ENCODE measurements at places on chromosomes 16 and 17. TPM values are rescaled to one million over a fixed set of nuclear protein-coding genes. Genes with fewer than 3 reads are reported as not detected.

MYH1 gene
- polyA plus RNA-seq, result 0.08 TPM

- DNase-seq, result no peak
These were observed 17.7 kb downstream of the KSR1 start for GRCh38 chr17:27473748-27474609.

NRN1L gene
- polyA plus RNA-seq, result 0.70 TPM

SOST gene
- polyA plus RNA-seq, result 56.9 TPM

PRKCB gene
- 5.4 TPM for polyA plus RNA-seq

DNA sequence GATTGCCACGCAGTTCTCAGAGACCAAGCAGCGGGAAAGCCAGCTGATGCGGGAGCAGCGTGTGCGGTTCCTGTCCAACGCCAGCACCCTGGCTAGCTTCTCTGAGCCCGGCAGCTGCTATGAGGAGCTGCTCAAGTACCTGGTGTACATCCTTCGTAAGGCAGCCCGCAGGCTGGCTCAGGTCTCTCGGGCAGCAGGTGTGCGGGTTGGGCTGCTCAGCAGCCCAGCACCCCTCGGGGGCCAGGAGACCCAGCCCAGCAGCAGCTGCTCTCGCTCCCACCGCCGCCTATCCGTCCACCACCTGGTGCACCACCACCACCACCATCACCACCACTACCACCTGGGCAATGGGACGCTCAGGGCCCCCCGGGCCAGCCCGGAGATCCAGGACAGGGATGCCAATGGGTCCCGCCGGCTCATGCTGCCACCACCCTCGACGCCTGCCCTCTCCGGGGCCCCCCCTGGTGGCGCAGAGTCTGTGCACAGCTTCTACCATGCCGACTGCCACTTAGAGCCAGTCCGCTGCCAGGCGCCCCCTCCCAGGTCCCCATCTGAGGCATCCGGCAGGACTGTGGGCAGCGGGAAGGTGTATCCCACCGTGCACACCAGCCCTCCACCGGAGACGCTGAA lies 15.2 kb downstream of the CACNA1G start:
- no peak for DNase-seq

GRCh38 chr17:36481829-36482228 lies 4.7 kb upstream of the ZNHIT3 start:
- DNase-seq, result no peak

- peak; percentile 71 for DNase-seq
These were observed 1.8 kb upstream of the UBTF start for GRCh38 chr17:44221084-44221861.

DNA sequence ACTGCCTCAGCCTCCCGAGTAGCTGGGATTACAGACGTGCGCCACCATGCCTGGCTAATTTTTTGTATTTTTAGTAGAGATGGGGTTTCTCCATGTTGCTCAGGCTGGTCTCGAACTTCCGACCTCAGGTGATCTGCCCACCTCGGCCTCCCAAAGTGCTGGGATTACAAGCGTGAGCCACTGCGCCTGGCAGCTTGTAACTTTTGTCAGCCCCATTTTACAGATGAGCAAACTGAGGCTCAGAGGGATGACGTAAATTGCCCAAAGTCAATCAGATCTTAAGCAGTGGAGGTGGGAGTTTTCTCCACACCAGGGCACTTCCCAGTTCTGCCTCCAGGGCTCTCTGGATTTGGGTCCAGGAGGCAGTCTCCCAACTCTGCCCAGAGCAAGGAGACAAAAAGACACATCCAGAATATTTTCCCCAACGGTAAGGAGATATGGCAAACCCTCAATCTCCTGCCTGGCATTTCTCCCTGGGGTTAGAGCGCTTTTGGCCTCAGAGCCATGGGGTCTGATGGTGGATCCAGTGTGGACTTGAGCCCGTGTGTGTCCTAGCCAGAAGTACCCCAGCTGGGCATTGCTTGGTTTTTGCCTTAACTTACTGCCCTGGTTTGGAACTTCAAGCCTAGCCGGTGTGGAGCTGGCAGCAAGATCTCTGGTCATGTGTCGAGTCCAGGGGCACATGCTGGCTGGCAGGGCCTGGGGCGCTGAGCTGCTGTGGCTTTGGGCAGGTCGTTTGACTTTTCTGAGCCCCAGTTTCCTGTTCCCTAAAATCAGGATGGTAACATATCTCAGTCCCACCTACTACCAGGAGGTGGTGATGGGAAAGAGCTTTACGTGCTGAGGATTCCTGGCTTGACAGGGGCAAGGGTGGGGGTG lies 3.4 kb downstream of the ADAM11 start:
- no peak for DNase-seq

GRCh38 chr16:56824331-56824730 lies 40.7 kb upstream of the SLC12A3 start:
- no peak for DNase-seq

Measured in renal cortex interstitium (tissue), 15 donors.